T-helper 22 cell (primary cell): ENCODE measurements at places on chromosomes 12 and 14.

- no peak for DNase-seq
Observed at GRCh38 chr14:22243971-22244581, 344.9 kb downstream of the DAD1 start.

DNA sequence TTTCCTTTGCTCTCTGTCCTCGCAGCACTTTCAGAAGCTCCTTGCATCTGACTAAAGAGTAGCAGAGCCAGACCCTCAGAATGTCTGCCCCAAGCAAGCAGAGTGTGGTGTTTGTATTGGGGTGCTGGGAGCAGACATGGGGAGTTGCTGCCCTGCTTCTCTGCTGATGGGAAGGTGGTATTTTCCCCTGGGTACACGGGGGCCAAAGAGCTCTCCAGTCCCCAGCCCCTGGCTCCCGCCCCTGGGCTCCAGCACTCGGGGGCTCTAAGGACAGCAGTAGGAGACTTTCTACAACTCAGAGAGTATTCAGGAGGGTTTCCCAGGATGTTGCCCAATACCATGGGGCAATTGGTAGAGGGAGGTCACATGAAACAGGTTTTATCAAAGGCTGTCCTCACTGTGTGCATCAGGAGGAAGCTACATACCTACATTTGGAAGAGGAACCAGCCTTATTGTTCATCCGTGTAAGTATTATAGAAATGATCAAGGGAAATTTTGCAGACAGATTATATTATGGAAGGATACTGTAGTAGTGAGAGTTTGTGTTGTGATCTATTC, 50.3 kb downstream of the DAD1 start:
- DNase-seq, result no peak

GRCh38 chr12:20432290-20432689, 64.0 kb downstream of the PDE3A start:
- DNase-seq, result no peak

DNA sequence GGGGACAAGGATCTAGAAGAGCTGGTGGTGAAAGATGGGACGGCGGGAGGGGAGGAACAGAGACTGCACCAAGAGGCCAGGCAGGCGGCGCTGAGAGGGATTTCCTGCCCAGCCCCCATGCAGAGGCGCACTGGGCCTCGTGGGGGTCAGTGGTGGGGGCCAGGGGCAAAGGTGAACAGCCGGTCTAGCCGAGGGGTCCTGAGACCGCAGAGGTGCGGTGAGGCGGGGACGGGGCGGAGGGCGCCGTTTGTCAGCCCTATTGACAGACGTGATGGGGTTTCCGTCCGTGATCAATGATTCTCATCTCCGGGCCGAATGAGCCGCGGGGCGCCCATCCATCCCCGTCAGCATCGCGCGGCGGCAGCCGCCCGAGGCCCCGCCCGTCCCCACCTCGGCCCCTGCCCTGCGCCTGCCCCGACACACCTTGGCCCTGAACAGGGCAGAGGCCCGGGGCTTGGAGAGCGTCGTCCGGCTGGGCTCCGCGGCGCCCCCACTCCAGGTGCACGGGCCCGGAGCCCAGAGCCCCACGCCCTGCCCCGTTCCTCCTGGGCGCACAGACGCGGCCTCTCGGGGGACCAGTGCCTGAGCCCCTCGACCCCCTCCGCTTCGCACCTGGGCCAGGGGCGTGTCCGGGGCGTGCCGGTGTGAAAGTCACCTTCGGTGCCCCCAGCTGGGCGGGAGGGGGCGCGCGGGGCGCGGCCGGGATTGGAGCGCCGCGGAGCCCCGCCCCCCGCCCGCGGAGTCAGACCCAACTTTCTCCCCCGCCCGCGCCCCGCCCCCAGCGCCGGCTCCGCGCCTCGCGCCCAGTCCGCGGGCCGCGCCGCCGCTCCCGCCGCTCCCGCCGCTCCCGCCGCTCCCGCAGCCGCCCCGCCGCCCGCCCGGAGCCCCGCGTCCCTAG, at the start of gene NXPH4:
Gene NXPH4, plus strand, starts transcription at position 781 of the 898 bp plus-strand sequence. CDS start 176 bp downstream, outside the sequence.
- peak; percentile 49 for DNase-seq

DNA sequence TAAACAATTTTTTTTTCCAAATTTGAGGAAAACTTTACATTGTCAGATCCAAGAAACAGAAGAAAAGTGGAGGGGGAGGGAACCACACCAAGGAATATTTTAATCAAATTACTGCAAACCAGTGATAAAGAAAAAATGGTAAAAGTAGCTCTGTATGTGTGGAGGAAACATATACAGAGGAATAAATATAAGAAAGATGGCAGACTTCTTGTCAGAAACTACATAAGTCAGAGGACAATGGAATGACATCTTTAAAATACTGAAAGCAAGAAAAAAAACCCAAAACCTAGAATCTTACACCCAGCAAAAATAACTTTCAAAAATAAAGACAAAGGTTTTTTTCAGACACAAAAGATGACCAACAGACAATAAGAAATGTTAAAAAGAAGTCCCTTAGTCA, 10.2 kb upstream of the LLPH start:
- DNase-seq, result no peak

DNA sequence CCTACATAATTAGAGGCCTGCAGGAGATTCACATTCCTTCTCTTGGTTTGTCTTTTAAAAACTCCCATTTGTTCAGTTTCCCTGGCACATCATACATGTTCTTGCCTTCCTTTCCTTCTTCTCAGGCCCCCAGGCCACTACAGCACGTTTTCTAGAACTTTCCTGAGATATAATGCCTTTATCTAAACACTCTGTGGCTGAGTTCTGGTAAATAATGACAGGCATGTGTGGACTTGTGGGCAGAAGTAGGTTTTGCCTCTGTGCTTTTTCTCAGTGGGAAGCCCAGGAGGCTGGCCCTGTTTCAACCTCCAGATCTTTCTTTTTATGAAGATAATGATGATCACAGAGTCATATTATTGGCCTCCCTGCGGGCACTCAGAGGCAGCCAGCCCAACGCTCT, 117.2 kb downstream of the TMX1 start:
- no peak for DNase-seq

GRCh38 chr12:29867823-29868222, 84.1 kb upstream of the TMTC1 start:
- no peak for DNase-seq

DNA sequence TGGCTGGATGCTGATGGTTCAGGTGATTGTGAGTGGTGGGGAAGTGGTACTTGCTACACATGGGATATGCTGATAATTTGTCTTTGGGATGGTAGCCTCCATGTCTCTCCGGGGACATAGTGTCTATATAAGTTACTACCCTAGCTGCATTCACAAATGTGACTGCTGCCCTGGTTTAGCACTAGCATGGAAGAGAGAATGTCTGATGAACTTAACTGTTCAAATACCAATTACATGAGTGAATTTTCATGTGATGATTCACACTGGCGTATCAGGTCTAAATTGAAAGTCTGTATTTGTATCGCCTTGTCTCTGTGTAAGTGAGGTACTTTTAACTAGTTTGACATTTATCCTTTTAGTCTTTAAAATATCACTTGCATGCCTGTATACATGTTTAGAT, 34.4 kb downstream of the ATF7IP start:
- DNase-seq, result no peak
